ENCODE measurements at places on chromosomes 6 and 20.
A peak's percentile ranks its signal among the peaks of the same experiment; 100 is the strongest.

DNA sequence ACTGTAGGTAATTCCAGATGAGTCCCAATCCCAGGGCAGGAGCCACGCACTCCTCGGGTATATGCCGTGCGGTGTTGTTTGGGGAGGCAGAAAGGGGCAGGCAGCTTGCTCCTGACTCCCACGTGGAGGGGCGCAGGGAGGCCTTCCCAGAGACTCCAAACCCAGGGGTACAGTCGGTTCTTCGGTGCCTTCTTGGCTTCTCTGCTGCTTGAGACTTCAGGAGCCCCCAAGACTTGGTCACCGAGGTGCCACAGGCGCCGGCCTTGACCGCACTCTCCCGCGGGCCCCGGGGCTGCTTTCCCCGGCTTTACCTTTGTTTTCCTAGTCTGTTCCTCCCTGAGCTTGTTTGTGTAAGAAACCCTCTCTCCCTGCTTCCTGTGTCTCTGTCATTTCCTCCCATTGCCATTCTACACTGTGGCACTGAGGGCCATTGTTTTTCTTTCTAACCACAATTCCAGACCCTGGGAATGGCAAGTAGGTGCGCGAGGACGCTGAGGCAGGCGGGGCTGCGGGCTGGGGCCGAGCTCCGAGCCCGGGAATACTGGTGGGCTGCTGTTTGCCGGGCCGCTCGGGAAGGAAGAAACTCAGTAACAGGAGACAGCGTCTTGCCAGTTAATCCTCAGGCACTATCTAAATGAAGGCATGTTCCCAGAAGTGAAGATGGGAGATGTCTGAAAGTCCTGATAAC lies 215.6 kb upstream of the HEY2 start:
- DNase-seq = no peak

- no peak for DNase-seq
Observed at GRCh38 chr6:139198529-139199288, 63.8 kb downstream of the HECA start.

DNA sequence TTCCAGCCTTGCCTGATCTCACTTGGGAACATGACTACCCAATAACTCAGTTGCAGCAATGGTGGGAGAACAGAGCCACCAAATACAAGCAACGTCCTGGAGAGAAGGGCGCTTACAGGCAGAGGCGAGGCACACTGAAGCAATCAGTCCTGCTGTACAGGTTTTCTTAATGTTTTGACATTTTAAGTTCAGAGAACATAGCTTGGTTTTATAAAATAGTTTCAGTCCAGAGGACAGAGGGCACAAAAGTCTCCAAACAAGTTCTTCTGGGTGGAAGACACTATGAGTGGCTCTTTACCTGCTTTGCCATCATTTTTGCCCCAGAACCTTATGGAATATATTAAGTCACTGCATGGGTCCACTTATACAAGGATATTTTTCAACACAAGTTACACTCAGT lies 103.4 kb upstream of the KCNG1 start:
- no peak for DNase-seq

GRCh38 chr6:117498159-117498558 lies 15.7 kb downstream of the DCBLD1 start:
- no peak for DNase-seq

GRCh38 chr20:48625136-48625900 lies 202.5 kb downstream of the PREX1 start:
- DNase-seq = no peak

GRCh38 chr6:140018588-140018987 lies 644.1 kb upstream of the CITED2 start:
- DNase-seq = no peak

DNA sequence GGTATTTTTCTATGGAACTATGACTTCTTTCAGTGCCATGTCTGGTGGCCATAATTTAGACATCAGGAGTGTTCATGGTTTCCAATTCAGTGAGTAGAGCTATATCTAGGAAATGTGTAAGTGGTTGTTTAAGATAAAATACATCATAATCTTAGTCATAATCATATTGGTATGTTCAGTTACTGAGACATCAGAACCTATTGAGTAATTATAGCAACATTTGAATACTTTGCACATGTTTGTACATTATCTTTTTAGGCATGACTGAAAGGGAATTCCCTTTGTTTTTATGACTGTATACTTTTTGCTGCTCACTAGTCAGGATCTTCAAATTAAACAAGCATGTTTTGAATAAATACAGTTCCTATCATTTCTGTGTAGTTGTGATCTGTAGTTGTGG lies 64.0 kb downstream of the STXBP5 start:
- no peak for DNase-seq

DNA sequence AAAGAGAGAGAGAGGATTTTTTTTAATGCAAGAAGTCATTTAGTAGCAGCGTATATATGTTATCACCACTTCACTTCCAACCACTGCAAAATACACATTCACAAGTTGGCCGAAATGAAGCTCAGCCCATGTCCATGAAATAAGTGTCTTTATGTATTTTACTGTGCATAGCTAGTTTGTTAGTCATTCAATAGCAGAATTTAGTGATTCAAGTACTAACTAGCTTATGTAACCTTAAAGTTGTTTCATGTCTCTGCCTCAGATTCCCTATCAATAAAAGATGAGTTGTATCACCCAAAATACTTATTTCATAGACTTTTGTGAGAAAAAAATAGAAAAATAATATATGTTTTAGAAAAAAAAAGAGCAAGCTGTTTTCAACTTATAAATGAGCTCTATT lies 153.7 kb upstream of the PRDM1 start:
- DNase-seq = no peak

GRCh38 chr20:25867776-25868649 lies 171.4 kb upstream of the ZNF337 start:
- DNase-seq = peak; percentile 69

DNA sequence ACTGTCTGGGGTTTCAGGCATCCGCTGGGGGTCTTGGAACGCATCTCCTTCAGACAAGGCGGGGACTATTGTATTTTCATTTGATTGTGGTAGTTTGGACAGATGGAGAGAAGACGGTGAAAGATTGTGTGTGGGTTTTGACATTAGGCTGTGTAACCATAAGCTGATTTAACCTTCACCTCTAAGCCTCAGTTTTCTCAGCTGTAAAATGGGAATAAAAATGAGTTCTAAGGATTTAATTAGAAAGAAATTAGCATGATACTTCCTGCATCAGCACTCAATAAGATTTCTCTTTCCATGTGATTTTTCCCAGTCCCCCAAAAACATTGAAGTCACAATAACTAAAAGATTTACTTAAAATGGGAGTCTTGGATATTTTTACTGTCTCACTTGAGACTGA lies 78.1 kb downstream of the CBFA2T2 start:
- DNase-seq = no peak

DNA sequence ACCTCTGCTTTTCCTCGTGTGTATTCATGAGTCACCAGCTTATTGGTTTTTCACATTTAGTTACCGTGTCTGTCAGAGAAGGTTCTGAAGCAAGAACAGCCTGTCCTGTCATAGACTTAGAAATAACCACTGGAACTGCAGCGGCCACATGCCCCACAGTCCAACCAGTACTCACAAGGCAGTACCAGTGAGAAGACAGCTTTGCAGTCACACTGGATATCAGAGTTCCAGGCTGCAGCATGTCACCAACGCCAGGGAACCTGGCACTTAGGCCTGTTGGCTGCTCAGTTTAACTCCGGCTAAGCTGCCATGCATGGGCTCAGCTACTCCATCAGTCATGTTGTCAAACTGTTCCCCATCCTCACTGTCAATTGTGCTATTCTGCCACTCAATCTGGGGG lies 40.1 kb downstream of the ADNP start:
- no peak for DNase-seq

DNA sequence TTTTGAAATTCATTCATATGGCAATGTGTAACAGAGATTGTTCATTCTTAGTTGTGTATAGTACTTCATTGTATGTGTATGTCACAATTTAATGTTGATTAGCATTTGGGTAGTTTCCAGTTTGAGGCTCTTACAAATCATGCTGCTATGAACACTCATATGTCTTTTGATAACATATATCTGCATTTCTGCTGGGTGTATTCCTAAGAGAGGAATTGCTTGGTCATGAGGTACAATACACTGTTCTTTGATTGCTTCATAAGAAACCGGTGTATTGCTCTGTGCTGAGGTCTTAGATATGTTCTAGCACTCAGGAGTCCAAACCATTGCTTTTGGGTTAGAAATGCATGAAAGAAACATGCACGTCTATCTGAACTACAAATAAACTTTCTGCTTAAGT lies 492.9 kb upstream of the JAG1 start:
- DNase-seq = no peak

DNA sequence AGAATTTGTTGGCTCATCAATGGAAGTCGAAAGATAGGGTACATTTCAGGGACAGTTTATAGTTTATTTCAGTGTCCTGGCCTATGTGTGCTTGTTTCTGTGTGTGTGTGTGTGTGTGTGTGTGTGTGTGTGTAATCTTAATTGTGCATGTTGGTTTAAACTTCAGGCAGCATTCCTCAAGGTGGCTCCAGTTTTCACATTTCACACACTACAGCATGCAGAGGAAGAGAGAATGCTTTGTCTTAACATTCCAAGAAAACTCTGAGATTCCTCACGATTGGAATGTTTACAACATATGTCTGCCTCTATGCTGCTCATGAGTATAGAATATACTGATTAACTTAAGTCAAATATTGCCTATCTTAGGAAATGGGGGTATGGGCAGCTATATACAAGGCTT lies 332.6 kb upstream of the EPHA7 start:
- DNase-seq = no peak

DNA sequence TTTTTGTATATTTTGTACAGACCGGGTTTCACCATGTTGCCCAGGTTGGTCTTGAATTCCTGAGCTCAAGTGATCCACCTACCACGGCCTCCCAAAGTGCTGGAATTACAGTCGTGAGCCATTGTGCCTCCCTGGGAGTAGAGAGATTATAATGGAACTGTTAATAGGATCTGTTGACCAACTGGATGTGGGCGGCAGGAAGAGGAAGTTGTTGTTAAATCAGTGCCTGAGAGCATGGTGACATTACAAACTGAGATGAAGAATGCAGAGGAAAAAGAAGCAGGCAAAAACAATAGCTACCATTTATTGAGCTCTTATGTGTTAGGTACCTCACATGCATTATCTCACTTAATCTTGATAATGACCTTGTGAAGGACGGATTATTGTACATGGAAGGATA lies 9.2 kb upstream of the L3MBTL3 start:
- no peak for DNase-seq

GRCh38 chr20:62837790-62838127 lies 20.9 kb downstream of the COL9A3 start:
- DNase-seq = no peak

- DNase-seq = no peak
Observed at GRCh38 chr6:149273318-149273717, 44.2 kb upstream of the TAB2 start.

- DNase-seq = no peak
Observed at GRCh38 chr6:125754566-125754965, 5.1 kb downstream of the HEY2 start.

- no peak for DNase-seq
Observed at GRCh38 chr6:44034391-44034861, 92.8 kb downstream of the MRPL14 start.

- DNase-seq = no peak
Observed at GRCh38 chr20:59131551-59132285, 31.9 kb upstream of the ZNF831 start.

DNA sequence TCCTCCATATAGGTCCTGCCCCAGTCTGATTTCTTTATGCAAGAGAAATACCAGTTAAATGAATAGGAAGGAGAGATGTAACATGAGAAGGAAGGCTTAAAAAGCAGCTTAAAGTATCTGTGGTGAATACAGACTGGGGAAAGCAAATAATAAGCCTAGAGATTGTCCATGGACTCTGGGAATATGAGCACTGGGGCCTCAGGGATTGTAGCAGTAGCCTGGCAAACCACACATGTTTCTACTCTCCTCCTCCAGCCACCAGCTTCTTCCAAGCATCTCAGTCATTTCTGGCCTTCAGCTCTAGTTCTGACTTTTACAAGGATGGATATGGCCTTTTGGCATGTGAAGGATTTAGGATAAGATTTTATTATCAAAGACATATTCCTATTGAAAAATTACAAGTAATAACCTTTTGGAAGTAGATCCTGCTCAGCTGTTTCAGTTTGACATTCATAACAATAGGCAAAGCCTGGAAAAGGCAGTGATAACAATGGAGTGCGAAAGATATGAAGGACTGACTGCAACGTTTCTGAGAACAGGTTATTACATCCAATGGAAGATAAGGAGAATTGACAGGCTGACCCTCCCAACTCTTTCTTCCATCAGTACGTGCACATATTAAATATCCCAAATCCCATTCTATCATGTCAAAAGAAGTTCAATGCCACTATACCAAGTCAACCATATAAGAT lies 41.6 kb downstream of the CYP39A1 start:
- no peak for DNase-seq

DNA sequence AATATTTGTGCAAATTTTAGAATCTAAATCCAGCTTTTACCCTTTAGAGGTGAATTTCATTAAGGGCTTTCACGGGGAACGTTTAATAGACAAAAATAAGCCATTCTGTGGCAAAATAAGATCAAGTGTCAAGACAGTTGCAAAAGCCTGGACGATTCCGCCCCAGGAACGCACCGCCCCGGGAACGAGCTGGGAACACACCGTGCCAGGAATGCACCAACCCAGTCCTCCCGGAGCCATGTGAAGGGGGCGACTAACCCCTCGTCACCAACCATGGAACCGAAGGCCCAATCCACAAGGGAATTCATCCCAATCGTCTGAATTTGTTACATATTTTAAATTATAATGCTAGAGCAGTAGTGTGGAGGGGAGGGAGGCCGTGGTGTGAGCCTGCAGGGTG lies 20.8 kb upstream of the TCFL5 start:
- DNase-seq = no peak

DNA sequence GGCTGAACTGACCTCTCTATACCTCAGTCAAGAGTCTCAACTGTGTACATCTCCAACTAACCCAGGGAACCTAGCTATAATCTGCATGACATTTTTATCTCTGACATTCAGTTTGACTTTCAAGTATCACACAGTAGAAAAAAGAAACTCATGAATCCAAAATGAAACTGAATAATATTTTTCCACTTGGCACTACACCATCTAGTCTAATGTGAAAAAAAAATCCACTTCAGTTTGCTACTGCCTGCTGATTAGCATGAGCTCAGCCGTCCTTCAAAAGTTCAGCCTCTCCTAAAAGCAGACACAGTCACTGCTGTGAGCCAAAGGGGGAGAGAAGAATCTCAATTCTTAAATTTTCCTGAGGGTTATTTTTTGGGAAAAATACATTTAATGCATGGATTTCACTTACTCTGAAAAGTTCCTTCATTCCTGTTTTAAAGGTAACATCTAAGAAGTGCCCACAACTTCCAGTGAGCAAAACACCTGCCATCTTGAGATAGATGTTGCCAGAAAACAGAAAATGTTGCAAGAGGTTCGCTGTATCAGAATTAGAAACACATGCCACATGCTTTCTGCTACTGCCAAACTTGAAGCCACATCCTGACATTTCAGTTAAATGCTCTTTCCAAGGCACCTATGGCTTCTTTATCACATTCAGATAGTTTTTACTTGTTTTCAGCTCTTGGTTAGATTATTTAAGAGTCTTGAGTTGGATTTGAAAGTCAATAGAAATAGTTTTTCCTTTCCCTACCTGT lies 95.4 kb downstream of the MKKS start:
- DNase-seq = no peak

All from T-helper 1 cell (primary cell).